ENCODE measurements at places on chromosomes 6 and 20. TPM values are rescaled to one million over a fixed set of nuclear protein-coding genes. Genes with fewer than 3 reads are reported as not detected.

BPIFB4 gene
- not detected for total RNA-seq

SCUBE3 gene
- 0.46 TPM for total RNA-seq

TCFL5 gene
- total RNA-seq, result 7.8 TPM

- no peak for DNase-seq
Measured at GRCh38 chr6:113500221-113500620, 356.9 kb upstream of the MARCKS start.

- no peak for DNase-seq
Measured at GRCh38 chr6:119128252-119128912, 49.9 kb upstream of the FAM184A start.

GRCh38 chr20:50666709-50667298 lies 24.5 kb downstream of the RIPOR3 start:
- DNase-seq, result no peak

- DNase-seq, result no peak
Measured at GRCh38 chr6:146870760-146871159, 272.0 kb downstream of the ADGB start.

All from upper lobe of right lung (tissue), 1 donor.